ENCODE measurements at places on chromosomes 5 and 9.

DNA sequence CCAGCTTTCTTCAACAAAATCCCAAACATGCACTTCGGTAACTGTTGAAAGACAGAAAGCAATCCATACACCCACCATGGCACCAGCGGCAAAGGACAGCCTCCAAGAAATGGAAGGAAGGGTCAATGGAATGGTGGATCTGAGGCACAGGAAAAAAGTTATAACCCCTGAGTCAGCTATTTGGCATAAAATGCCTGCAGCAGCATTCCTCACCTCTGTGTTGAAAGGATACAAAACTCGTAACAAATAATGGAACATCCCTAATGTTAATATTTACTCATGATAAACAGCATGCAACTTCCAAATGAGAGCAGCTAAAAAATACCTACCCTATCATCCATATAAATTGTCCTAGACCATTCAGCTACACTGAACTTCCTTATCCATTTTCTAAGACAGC, 9.4 kb downstream of the FBXW11 start:
- DNase-seq: no peak

GRCh38 chr5:169893571-169893970, 86.7 kb downstream of the INSYN2B start:
- DNase-seq: no peak

- DNase-seq: no peak
Measured at GRCh38 chr9:131720330-131720729, 19.5 kb downstream of the RAPGEF1 start.

DNA sequence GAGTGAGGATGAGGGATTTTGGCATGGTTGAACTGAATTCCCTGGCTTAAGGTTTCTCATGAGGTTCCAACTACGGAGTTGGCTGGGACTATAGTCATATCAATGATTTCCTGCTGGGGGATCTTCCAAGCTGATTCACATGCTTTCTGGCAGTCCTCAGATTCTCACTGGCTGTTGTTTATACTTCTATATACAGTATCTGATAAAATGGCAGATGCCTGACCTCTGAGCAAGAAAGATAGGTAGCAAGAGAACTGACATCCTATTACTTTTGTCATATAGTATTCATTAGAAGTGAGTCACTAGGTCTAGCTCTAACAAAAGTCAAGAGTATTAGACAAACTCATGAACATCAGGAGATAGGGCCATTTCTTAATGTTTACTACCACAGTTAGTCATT, 440.9 kb upstream of the EDIL3 start:
- DNase-seq: no peak

DNA sequence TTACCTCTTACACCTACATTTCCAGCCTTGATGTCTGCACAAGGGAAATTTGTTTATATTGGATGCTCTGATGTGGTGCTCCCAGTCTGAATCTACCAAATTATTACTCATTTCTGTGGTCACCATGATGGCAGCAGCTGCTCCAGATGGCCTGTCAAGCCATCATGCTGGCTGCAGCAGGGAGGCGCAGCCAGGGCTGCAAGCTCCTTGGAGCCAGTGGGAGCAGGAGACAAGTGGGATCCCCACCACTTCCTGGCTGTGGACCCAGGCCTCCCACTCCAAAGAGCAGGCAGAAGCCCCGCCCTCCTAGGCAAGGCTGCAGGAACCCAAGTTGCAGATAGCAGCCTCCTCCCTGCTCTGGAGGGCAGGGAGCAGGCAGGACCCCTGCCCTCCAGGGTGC, 241.1 kb upstream of the ATP10B start:
- no peak for DNase-seq

- DNase-seq: no peak
Measured at GRCh38 chr9:125749287-125749935, 2.2 kb downstream of the PBX3 start.

DNA sequence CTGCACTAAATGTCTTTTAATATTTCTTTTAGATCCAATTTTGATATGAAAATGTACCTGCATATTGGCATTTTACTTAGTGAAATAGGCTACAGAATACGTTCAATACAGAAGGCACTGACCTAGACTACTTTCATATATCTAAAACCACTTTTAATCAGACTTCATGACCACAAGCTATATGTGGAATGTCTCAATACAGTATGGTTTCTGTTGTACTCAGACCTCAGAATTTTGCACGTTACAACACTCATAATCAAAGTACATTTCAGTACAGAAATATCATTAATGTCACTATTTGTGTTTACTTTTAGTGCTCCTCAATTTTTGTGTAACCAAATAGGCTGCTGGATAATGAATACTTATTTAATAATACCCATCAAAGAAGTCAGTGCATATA, 74.8 kb downstream of the MEF2C start:
- DNase-seq: no peak

DNA sequence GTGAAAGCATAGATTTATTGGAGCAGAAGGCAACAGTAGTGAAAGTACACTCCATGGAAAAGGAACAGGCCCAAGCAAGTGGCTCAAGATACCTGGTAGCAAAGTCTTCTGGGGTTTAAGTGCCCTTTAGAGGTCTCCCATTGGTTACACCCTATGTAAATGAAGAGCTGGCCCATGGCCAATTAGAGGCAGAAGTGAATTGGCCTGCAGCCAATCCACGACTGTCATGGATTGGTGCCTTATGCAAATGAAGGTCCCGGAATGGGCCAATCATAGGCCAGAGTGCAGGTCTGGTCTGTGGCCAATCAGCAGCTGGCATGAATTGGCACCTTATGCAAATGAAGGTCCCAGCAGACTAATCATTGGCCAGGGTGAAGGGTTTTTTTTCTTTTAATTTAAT, 64.2 kb upstream of the PCSK5 start:
- DNase-seq: no peak

GRCh38 chr5:77301447-77301883, 91.0 kb downstream of the PDE8B start:
- no peak for DNase-seq

GRCh38 chr9:134210511-134210907, 46.1 kb upstream of the RNU6ATAC start:
- no peak for DNase-seq

DNA sequence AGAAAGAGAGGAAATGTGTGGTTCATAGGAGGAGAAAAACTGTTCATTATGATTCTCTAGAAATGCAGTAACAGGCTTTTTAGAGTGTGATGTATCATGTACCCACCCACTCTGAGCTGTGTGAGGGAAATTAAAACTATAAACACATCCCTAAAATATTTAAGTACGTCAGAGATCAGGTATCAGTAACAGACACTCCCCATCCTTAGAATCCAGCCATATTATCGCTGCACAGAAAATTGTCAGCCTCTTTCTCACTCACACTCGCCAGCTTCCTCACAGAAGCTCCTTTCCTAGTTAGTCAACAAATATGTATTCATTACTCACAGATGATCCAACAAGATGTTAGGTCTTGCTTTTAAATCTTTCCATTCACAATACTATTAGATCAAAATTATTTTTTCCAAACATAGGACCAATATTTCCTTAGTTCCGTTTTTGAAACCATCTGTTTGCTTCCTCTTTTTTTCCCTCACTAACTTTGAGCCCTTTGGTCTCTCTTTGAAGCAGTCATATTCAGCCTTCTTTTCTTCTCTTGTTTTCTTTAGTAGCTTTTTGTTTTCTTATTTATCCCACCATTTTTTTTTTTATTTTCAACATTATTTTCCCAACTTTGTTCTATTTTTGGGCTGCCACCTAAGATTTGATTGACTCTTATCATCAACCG, 13.6 kb upstream of the MAST4 start:
- no peak for DNase-seq
